Activated CD8-positive, alpha-beta memory T cell treated with anti-CD3 and anti-CD28 coated beads, Interleukin-2, amount 10 ng/mL, durations not matched to agents 7 days and 5 days (primary cell): ENCODE measurements at places on chromosomes 2 and 18. TPM values are rescaled to one million over a fixed set of nuclear protein-coding genes. Genes with fewer than 3 reads are reported as not detected.

Gene MATN3
- total RNA-seq: not detected

Gene LONRF2
- total RNA-seq: 0.15 TPM

Gene NCKAP5
- total RNA-seq: not detected

Gene RASGRP3
- total RNA-seq: 22.9 TPM

Gene POU3F3
- total RNA-seq: not detected

Gene LIMS4
- 0.77 TPM for total RNA-seq

Gene MAP3K19
- not detected for total RNA-seq

Gene CFAP65
- not detected for total RNA-seq

Gene CCDC68
- total RNA-seq: not detected

Gene CYP26B1
- not detected for total RNA-seq

Gene RGPD3
- total RNA-seq: not detected

Gene CACNB4
- total RNA-seq: 0.14 TPM

Gene RAB27B
- total RNA-seq: 3.5 TPM

Gene RNASEH1
- total RNA-seq: 26.3 TPM

Gene CMPK2
- 81.3 TPM for total RNA-seq

Gene TMBIM1
- 72.4 TPM for total RNA-seq

Gene NPPC
- total RNA-seq: not detected

Gene TMEM87B
- total RNA-seq: 19.7 TPM

Gene PID1
- not detected for total RNA-seq

Gene MOCOS
- total RNA-seq: 0.40 TPM

Gene TTL
- total RNA-seq: 33.0 TPM

Gene PECR
- 31.9 TPM for total RNA-seq

Gene MDH1B
- total RNA-seq: 0.32 TPM

Gene SPC25
- total RNA-seq: 40.1 TPM

Gene LRATD1
- not detected for total RNA-seq

Gene CDKL4
- total RNA-seq: 1.1 TPM

Gene HAAO
- 0.56 TPM for total RNA-seq

Gene TBR1
- total RNA-seq: 0.05 TPM

Gene CFC1
- not detected for total RNA-seq

Gene CTAGE1
- total RNA-seq: not detected

Gene CPS1
- total RNA-seq: 0.96 TPM

Gene MYO7B
- not detected for total RNA-seq

Gene GALR1
- not detected for total RNA-seq

Gene HOXD12
- total RNA-seq: not detected

Gene PTPRN
- total RNA-seq: 0.28 TPM

Gene MTA3
- total RNA-seq: 23.6 TPM

Gene UGT1A10
- not detected for total RNA-seq
